HFF-Myc (cell line): ENCODE measurements at places on chromosomes 5 and 9.

DNA sequence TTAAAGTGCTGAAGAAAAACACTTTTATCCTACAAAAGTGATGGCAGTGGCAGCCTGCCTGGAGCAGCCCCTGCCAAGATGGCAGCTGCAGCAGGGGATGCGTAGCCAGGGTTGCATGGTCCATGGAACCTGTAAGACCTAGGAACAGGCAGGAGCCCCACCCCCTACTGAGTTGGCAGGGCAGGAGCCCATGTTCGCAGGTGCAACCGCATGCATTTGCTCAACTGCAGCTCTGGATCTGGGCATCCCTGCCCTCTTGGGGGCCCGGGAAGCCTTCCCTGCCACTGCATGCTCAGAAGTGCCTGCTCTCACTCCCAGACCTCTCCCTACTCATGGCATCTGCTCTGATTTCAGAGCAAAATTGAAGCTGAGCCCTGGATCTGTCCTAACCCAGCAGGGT, 779.6 kb downstream of the CDH18 start:
- DNase-seq, result no peak

- no peak for DNase-seq
These were observed 3.5 kb upstream of the HRH2 start for GRCh38 chr5:175654339-175654738.

- no peak for DNase-seq
These were observed 68.1 kb upstream of the MRPS30 start for GRCh38 chr5:44740660-44741059.

DNA sequence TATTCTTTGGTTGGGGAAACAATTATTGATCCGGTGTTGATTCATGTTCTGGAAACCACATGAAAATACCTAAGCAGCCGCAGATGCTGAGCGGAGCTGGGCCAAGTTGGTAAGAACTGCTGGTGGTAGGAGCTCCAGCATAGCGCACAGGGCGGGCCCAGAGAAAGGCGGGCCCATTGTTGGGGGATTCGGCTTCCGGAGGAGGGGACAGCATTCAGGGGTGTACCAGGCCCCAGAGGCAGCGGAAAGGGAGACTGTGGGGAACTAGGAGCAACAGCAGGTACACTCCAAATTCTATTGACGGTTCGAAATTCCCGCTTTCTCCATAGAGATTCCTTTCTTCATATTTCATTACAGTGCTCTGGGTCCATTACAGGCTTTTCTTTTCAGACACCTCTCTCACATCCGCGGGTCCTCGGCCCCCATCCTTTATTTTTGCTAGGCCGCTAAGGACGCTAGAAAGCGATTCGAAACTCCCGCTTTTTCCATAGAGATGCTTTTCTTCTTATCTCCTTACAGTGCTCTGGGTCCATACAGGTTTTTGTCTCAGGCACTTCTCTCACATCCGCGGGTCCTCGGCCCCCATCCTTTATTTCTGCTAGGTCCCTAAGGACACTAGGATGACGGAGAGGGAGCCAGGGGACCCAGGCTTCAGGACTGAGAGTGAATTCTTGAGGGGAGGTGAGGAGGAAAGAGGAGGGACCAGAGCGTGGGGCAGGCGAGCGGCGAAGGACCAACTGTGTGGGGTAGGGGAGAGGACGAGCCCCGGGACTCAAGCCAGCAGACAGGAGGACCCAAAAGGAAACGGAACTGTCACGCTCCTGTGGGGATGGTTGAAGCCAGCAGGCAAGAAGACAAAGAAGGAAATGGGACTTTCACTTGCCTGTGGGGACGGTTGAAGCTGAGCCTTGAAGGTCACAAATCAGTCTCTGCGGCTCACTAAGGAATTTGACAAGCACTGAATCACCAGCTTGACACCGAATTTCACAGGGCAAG, at the start of gene CCDC152:
Gene CCDC152, plus strand, starts transcription at position 213 of the 996 bp plus-strand sequence. CDS start 2,304 bp downstream, outside the sequence.
- peak; percentile 19 for DNase-seq

- DNase-seq, result no peak
These were observed 383.4 kb downstream of the TMEM38B start for GRCh38 chr9:106077731-106078130.

GRCh38 chr5:112548246-112548881, 129.3 kb upstream of the EPB41L4A start:
- no peak for DNase-seq

DNA sequence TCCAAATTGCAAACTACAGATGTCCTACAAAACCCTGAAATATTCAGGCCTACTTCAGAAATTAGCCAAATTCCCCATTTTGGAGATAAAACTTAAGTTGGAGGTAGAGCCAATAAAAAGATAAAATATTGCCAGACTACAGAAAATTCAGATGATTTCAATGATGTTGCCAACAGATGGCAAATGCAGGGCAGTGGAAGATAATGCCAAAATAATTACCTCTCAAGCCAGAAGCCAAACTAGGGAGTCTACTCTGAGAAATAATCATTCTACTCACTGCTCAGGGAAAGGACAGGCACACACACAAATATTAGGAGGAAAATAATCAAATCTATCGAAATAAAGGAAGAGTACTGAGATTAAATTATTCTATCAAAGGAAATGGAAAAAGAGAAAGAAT, 347.5 kb upstream of the CCNG1 start:
- DNase-seq, result no peak

GRCh38 chr9:123485216-123485615, 129.2 kb downstream of the CRB2 start:
- no peak for DNase-seq

- no peak for DNase-seq
These were observed 245.8 kb downstream of the SPATA31D1 start for GRCh38 chr9:82234160-82234943.

GRCh38 chr9:112021742-112022141, 125.1 kb downstream of the UGCG start:
- no peak for DNase-seq

DNA sequence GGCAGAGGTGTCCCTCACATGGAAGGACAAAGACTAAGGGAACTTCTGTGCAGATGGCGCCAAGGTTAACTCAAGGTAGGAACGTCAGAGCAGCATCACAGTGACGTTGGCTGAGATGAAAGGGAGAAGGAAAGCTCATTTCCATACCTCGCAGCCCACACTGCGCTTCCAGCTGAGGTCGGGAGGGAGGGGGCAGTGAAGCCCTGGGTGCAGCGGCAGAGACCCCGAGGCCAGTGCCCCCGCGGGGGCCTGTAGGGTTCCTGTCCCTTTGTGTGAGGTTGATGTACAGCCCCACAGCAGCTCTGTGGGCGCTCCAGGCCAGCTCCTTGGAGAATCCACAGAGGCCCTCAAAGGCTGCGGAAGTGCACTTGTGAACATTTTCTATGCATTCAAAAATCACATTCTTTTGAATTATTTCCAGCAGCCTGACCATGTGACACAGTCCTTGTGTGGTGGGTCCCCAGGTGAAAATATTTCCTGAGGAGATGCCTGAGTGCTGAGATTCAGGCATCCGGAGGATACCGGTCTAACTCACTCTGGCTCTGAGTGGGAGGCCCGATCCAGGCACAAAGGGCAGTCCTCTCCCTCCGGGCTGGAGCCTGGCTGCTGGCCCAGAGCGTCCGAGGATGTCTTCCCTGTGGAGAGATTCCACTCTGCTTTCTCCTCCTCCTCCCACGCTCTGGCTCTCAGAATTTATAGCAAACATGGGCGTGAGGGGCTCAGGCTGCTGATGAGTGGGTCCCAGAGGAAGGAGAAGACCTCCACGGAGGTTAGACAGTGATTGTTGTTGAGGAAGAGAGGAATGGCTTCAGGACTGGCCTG, 150.7 kb downstream of the ICE1 start:
- no peak for DNase-seq

DNA sequence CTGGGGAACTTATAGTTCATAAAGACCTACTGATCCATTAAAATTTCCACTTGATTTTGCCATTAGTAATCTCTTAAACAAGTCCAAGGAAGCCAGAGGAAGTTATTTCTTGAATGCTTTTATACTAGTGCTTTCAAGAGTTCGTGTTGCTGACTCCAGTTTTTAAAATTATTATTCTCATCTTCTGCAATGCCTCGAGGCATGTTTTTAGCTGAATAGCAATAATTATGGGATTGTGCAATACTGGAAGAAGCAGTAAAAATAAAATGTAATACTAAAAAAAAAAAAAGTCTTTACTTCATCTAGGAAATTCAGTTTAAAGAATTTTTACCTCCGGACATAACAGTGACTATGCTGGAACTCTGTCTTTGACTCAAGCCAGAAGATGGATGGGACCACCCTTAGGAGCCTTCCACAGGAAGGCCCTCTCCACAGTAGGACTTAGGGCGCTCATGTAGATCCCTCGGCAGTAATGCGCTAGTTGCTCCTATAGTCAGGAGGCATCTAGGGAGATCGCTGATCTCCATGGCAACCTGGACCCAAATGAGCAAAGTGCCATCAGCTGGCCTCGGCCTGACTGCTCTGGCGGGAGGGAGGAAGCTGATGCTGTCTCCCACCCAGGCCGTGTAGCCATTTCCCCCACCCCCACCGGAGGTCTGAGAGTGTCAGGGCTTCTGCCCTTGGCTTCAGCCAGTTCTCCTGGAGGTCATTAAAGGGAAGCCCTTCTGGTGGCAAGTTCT, 56.7 kb downstream of the DAPK1 start:
- DNase-seq, result no peak

GRCh38 chr9:21316032-21316842, 11.1 kb upstream of the IFNA5 start:
- no peak for DNase-seq

DNA sequence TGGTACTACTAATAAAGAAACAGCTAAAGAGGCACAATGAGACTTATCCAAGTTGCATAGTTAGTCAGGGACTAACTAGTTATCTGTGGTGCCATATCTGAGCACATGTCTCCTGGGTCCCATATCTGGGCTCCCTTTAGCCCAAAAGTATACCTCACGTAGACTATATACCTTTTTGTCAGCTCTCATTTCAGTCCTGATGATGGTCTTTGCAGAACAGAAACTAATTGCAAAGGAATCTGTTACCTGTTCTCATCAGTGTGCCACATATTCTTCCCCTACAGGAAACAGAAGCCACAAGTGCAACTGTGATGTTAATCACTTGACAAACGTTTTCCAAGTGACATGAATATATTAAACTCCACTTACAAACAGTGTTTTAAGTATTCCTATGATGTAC, 395.2 kb downstream of the KIAA0825 start:
- DNase-seq, result no peak

GRCh38 chr5:176803068-176803942, 7.1 kb upstream of the UNC5A start:
- DNase-seq, result no peak

DNA sequence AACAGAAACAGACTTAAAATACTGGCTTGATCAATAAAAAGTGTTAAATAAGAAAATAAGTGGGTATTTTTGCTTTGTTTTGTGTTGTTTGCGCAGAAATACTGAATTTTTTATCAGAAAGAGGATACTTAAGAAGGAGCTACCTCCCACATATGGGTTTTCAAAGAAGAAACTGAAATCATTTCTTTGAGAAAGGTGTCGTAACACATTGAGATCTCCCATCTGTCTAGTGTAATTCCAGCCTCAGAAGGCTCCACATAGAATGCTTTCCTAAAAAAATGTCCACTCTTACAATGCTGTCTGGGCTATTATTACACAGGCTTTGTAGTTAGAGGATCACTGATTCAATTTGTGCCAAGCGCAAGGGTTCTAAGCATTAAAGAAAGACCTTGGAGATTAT, 226.2 kb downstream of the EPB41L4A start:
- no peak for DNase-seq

- no peak for DNase-seq
These were observed 46.8 kb upstream of the HAND1 start for GRCh38 chr5:154524859-154525258.

DNA sequence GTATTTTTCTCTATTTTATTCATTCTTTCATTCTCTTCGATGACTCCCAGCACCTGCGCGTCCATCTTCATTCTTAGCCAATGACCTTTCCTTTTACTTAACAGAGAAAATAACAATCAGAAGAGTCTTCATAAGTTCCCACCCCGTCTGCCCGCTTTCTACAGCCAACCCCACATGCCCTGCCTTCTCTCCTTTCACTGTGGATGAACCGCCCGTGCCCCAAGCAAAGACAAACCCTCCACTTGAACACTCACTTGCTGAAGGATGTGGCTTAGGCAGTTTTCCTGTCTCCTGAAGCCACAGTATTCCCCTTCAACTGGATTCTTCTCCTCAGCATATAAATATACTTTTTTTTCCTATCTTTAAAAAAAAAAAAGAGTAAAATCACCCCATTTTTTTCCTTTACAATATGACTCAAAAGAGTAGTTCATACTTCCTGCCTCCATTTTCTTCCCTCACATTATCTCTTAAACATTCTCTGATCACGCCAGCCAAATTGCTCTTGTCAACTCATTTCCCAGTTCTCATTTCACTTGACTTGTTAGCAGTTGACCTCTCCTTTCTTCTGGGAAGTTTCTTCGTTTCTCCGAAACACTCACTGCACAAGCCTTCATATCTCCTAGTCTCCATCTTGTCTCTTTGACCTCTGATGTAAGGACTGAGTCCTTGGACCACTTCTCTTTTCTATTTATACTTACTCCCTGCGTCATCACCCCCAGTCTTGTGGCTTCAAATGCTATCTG, 11.1 kb downstream of the NIPSNAP3B start:
- no peak for DNase-seq

DNA sequence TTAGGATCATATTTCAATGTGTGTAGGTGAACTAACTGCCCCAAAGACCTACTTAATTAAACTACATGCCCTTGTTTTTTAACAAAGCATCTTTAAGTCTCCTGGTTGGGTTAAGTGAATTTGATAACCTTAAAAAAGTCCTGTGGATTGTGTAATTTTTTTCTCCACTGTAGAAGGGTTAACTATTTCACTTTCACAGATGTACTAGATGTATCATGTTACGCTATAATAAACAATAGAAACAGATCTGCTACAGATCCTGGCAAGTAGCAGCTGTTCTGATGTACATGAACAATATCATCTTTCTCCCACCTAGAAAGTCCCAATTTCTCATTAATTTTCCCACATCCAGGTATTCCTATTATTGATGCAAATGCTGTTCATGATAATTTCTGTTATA, 18.9 kb downstream of the KIF24 start:
- DNase-seq, result no peak

- no peak for DNase-seq
These were observed 111.8 kb downstream of the LRRC70 start for GRCh38 chr5:62690421-62690820.

DNA sequence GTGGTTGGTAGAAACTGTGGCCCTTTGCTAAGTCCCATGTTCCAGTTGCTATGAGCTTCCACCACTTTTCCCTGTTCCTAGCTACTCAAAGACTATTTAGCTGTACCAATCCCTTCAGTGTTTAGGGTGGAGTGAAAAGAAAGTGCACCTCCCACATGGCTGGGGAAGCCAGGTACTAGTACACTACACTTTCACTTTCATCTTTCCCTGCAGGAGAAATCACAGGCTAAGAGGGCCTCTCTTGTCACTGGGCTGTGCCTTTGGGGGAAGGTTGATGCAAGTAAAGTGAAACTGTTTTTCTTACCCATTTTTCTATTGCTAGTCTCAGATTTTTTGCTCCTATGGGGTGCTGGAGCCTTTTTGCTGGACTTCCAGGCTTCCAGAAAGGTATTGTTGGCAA, 33.5 kb upstream of the CKS2 start:
- no peak for DNase-seq

- DNase-seq, result no peak
These were observed 49.2 kb upstream of the SMIM32 start for GRCh38 chr5:136242136-136242535.

- DNase-seq, result no peak
These were observed 11.7 kb upstream of the TRIM14 start for GRCh38 chr9:98130576-98131228.

- DNase-seq, result no peak
These were observed 9.4 kb upstream of the TNFAIP8 start for GRCh38 chr5:119346394-119346793.

GRCh38 chr9:254516-254915, 39.9 kb downstream of the DOCK8 start:
- DNase-seq, result no peak

GRCh38 chr9:7791394-7791793, 8.2 kb downstream of the DMAC1 start:
- DNase-seq, result no peak

- DNase-seq, result no peak
These were observed 22.4 kb upstream of the CORO2A start for GRCh38 chr9:98214811-98215210.
